Caco-2 (cell line): ENCODE measurements at places on chromosomes 7 and 10. TPM values are rescaled to one million over a fixed set of nuclear protein-coding genes. Genes with fewer than 3 reads are reported as not detected.

The ADAMTS14 gene
- total RNA-seq = not detected in 2 replicates

The ADAM12 gene
- not detected in 2 replicates for total RNA-seq

The NUTM2E gene
- 0.14 TPM in 1 of 2 replicates, not detected in the other for total RNA-seq

The ZNF804B gene
- total RNA-seq = not detected in 2 replicates

The MMRN2 gene
- 0.21 and 0.64 TPM in 2 replicates for total RNA-seq

The SAP25 gene
- 1.9 and 2.0 TPM in 2 replicates for total RNA-seq

The SPOCK2 gene
- total RNA-seq = 1.6 and 3.0 TPM in 2 replicates

The RBM20 gene
- 0.35 and 0.36 TPM in 2 replicates for total RNA-seq

- H3K4me1 ChIP-seq = no peaks in the 10 kb centered on the region
- peaks cover 1% of the 10 kb centered on the region for H3K27me3 ChIP-seq
- no peak overlapping the region for H3K4me3 ChIP-seq
- DNase-seq = no peak
- no peaks in the 10 kb centered on the region for H3K36me3 ChIP-seq
Observed at GRCh38 chr10:49320191-49320590, 21.2 kb downstream of the C10orf71 start.

GRCh38 chr10:56836659-56837058 is 475.6 kb upstream of the ZWINT start:
- H3K27ac ChIP-seq = no peak overlapping the region
- H3K4me1 ChIP-seq = no peaks in the 10 kb centered on the region
- DNase-seq = no peak
- H3K4me3 ChIP-seq = no peak overlapping the region

- no peaks in the 10 kb centered on the region for H3K27me3 ChIP-seq
- peaks cover 34% of the 10 kb centered on the region for H3K4me1 ChIP-seq
- DNase-seq = no peak
- H3K27ac ChIP-seq = no peak overlapping the region
- H3K36me3 ChIP-seq = no peaks in the 10 kb centered on the region; the same call in 1 of the 2 replicates
Observed at GRCh38 chr10:110772454-110773025, 99.2 kb upstream of the PDCD4 start.

DNA sequence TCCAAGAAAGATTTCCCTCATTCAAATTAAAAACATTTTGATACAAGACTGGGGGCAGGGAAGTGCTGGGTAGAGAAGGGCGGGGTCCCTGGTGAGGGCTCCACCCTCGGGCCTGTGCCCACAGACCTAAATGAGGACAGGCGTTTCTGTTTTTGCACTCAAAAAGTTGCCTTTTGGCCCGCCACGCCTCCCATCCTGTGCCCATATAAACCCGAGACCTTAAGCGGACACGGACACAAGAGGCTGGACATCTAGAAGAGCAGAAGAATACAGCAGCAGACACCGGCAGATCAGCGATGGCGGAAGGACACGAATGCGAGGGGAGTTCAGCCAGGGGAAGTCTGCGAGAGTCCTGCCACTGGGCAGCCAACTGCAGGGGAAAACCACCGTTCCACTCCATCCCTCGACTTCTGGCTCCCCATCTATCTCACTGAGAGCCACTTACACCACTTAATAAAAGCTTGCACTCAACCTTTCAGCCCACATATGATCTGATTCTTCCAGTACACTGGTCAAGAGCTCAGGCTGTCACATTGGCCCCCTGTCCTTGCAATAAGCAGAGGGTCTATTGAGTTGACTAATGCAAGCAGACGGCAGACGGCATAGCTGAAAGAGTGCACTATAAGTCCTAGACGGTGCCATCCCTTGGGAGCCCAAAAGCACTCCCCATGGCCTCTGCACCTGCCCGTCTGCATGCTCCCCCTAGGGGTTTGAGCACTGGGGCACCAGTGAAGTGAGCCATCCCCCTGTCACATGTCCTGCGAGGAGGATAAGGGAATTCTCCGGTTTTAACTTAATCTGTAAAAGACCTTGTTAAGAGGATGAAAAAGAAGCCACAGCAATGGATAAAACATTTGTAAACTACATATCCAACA is 181.8 kb upstream of the PRSS1 start:
- no peaks in the 10 kb centered on the region for H3K36me3 ChIP-seq
- H3K27me3 ChIP-seq = no peaks in the 10 kb centered on the region
- H3K4me1 ChIP-seq = no peaks in the 10 kb centered on the region
- DNase-seq = no peak
- no peak overlapping the region for H3K4me3 ChIP-seq
- no peak overlapping the region for H3K27ac ChIP-seq

DNA sequence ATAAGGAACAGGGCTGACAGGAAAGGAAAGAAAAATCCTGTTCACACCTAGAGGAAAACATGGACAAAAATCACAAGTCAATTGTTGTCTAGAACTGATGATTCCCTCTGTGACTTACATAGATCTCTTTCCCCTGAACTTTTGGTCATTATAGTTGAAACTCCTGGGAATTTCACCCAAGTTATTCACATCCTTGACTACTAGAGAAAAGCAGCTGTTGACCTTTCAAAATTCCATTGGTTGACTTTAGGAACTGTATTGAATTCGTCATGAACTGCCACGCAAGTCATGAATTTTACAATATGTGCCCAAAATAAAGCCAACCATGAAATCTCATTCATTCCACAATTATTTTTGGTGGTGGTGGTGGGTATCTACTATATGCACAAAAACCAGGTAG is 104.3 kb downstream of the UBE2H start:
- H3K27me3 ChIP-seq = no peaks in the 10 kb centered on the region
- peaks cover 9% of the 10 kb centered on the region for H3K4me1 ChIP-seq
- H3K27ac ChIP-seq = no peak overlapping the region
- no peaks in the 10 kb centered on the region for H3K36me3 ChIP-seq
- no peak overlapping the region for H3K4me3 ChIP-seq

GRCh38 chr10:79422178-79422892 is 23.1 kb downstream of the ZCCHC24 start:
- peaks cover 11% of the 10 kb centered on the region for H3K4me1 ChIP-seq
- DNase-seq = no peak
- H3K36me3 ChIP-seq = no peaks in the 10 kb centered on the region
- H3K4me3 ChIP-seq = no peak overlapping the region

GRCh38 chr7:44382459-44383265 is 57.3 kb upstream of the CAMK2B start:
- no peak for DNase-seq
- no peak overlapping the region for H3K4me3 ChIP-seq
- H3K27ac ChIP-seq = no peak overlapping the region
- H3K4me1 ChIP-seq = no peaks in the 10 kb centered on the region
- no peaks in the 10 kb centered on the region; the same call in 1 of the 2 replicates for H3K36me3 ChIP-seq

- H3K36me3 ChIP-seq = no peaks in the 10 kb centered on the region
- H3K4me3 ChIP-seq = no peak overlapping the region
- no peaks in the 10 kb centered on the region; the same call in 1 of the 2 replicates for H3K4me1 ChIP-seq
- no peak overlapping the region for H3K27ac ChIP-seq
- H3K27me3 ChIP-seq = no peaks in the 10 kb centered on the region
Observed at GRCh38 chr7:102832674-102833073, 80.1 kb upstream of the LRRC17 start.

DNA sequence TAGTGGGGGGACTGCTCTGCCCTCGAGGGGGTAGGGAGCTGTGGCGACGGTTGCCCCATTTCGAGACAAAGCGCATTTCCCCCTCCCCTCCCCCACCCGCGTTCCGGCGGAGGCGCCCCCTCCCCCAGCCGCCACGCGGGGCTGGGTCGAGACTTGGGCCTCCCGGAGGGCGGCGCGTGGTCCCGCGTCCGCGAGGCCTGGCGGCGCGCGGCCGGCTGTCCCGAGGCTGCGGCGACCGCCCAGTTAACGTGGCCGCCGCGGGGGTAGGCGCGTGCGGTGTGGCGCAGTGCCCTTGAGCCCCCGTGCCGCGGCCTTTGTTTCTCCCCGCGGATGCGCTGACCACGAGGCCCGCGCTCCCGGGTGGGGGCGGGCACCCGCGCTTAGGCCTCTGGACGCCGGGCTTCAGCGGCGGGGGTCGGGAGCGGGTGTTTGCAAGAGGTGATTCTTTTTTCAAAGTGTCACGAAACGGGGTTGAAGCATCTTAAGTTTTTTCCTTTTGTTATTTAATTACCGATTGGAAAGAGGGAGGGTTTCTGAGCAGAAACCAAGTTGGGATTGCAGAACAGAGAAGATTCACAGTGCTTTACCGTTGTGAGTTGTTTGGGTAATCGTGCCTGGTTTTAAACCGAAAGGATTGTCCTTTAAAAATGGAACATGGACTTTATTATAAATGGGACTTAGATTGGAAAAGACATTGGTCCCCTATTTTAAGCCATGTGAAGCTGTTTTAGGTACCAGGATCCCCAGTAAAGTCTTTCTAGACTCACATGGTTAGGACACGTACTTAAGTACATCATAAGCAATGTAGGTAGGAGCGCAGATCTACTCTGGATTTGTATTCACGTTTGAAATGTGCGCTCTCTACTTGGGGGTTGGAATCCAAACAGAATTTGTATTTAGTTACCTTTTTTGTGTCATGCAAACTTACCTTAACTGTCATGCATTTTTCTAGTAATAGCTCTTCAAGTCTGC is 760 bp downstream of the CBX3 start:
- DNase-seq = peak; percentile 63
- peaks cover 11% of the 10 kb centered on the region; the same call in 1 of the 2 replicates for H3K4me1 ChIP-seq
- H3K27ac ChIP-seq = peak overlapping the region; percentile 73

GRCh38 chr10:11677480-11677879 is 64.7 kb upstream of the ECHDC3 start:
- DNase-seq = no peak
- H3K36me3 ChIP-seq = no peaks in the 10 kb centered on the region
- H3K27ac ChIP-seq = no peak overlapping the region
- no peak overlapping the region for H3K4me3 ChIP-seq
- H3K27me3 ChIP-seq = no peaks in the 10 kb centered on the region
- H3K4me1 ChIP-seq = no peaks in the 10 kb centered on the region

GRCh38 chr10:14681802-14682201 is 92.9 kb downstream of the FAM107B start:
- H3K27ac ChIP-seq = no peak overlapping the region
- no peak for DNase-seq
- no peaks in the 10 kb centered on the region for H3K36me3 ChIP-seq
- H3K4me1 ChIP-seq = peaks cover 7% of the 10 kb centered on the region
- no peaks in the 10 kb centered on the region for H3K27me3 ChIP-seq

- no peak overlapping the region for H3K4me3 ChIP-seq
- peaks cover under 1% of the 10 kb centered on the region for H3K4me1 ChIP-seq
- no peak for DNase-seq
- no peak overlapping the region for H3K27ac ChIP-seq
- no peaks in the 10 kb centered on the region for H3K27me3 ChIP-seq
- no peaks in the 10 kb centered on the region for H3K36me3 ChIP-seq
Observed at GRCh38 chr10:22717728-22718127, 3.4 kb upstream of the PIP4K2A start.

DNA sequence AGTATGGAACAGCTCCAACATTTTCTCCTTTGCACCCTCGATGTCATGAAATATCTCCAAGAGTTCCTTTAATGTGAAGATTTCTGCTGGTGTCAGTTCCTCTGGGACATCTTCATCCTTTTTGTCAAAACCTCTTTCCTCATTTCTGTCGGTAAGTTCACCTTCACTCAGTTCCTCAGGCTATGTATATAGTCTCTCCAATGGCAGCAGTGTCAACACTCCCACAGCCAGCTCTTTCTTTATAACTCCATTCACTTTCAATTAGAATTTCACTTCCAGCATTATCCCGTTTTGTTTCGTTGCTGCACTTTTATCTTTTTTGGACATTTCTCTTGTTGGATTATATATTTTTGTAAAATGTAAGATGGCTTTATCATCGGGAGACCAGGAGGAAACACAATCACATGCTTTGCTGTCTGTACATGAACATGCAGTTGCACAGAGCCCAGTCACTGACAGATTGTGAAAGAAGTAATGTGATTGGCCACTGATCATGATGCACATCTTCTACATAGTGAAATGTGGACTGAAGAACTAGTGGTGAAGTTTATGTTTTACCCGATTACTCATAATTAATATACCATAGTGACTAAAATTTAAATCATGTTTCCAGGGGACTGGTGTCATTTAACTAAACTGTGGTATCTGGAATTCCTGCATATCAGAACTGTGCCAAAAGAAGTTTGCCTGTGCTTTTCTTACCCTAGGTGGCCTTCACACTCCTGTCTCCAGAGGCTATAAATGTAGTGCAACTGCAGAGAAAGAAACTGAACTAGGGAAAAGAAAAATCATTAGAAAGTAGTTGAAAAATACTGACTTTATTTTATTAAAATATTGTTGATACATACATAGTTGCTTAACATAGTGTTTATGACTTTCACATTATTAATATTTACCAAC is 289.6 kb downstream of the PPP1R3A start:
- H3K36me3 ChIP-seq = no peaks in the 10 kb centered on the region
- H3K27ac ChIP-seq = no peak overlapping the region
- H3K4me3 ChIP-seq = no peak overlapping the region
- no peaks in the 10 kb centered on the region for H3K27me3 ChIP-seq
- no peak for DNase-seq
- no peaks in the 10 kb centered on the region for H3K4me1 ChIP-seq

DNA sequence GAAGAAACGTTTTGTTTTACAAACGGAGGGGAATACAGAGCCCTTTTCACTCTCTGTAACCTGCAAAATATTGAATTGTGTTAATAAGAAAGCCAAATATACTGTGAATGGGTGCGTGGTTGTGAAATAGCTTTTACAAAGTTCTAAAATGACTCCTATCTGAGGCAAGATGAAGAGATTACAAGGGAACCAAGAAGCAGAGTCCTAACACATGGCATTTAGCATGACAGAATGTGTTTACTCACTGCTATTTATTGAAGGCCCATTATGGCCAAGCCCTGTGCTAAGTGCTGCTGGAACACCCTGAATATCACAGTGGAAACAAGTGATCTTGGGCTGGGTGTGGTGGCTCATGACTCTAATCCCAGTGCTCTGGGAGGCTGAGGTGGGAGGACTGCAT is 12.9 kb downstream of the JCAD start:
- no peaks in the 10 kb centered on the region for H3K36me3 ChIP-seq
- no peak overlapping the region for H3K4me3 ChIP-seq
- no peak for DNase-seq
- peaks cover 5% of the 10 kb centered on the region for H3K4me1 ChIP-seq

GRCh38 chr7:142131439-142132185 is 20.1 kb downstream of the MGAM2 start:
- peaks cover 7% of the 10 kb centered on the region for H3K4me1 ChIP-seq
- H3K27ac ChIP-seq = no peak overlapping the region
- no peaks in the 10 kb centered on the region for H3K36me3 ChIP-seq
- no peaks in the 10 kb centered on the region for H3K27me3 ChIP-seq
- no peak for DNase-seq
- H3K4me3 ChIP-seq = no peak overlapping the region
